ENCODE measurements at places on chromosomes 4 and X.

DNA sequence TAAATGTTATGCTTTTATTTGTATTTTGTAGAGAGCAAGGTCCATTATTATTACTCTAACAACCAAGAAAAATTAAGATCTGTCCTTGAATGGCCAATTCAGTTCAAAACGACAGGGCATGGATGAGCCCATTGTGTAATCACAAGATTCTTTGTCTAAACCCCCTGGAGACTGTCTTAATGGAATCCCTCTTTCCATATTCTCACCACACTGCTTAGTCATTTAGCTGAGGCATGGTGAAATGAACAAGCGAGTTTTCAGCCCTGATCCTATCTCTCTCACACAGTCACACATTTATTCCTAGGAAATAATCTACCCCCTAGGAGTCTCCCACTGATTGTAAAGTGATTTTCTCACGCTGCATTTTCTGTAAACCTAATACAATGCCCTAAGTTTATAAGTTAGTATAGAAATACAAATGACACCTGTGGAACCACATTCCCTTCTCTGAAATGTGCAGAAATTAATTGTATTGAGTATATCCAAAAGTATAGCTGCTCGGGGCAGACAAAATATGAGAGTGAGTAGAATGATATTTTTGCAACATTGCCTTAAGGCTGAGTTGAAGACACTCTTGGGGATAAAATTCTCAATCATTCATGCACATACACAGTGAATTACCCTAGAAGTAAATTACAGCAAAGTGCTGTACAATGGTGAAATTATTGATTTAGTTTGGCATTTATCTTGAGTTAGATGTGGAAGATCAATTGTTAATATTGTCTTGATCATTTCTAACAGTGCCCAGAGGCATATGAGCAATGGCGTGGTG lies 119.7 kb upstream of the PCDH7 start:
- DNase-seq = no peak

- no peak for DNase-seq
These were observed 58.4 kb upstream of the TACR3 start for GRCh38 chr4:103778221-103778620.

GRCh38 chr4:108601106-108601505 lies 19.3 kb upstream of the RPL34 start:
- DNase-seq = no peak

DNA sequence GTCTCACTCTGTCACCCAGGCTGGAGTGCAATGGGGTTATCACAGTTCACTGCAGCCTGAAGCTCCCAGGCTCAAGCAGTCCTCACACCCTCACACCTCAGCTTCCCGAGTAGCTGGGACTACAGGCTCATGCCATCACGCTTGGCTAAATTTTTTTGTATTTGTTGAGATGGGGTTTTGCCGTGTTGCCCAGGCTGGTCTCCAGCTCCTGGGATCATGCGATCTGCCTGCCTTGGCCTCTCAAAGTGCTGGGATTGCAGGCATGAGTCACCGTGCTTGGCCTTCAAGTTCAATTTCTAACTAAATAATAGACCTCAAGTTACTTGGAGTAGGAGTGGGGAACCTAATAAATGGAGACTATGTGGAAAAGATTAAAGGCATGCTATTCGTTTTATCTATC lies 48.9 kb downstream of the MND1 start:
- no peak for DNase-seq

DNA sequence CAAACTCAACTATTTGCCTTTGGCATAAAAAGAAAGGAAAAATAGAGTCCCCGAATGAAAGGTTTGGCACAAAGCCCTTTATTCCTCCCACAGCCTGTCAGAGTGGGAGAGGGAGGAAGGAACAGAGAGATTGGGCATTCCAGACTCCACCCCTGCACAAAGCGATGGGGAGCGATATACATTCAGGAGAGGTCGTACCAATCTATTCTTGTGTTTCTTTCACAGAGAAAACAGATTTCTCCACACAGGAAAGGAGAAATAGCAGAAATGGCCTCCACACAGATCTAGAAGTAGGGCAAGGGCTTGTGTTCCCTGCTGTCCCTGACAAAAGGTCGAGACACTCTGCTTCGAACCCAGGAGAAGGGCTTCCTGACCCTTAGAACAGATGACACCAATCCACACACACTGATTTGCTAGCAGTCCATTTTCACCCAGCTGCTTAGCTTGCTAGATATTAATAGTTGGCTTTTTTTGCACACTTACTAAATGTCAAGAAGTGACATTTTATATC lies 197.4 kb downstream of the MAML3 start:
- DNase-seq = no peak

- DNase-seq = no peak
These were observed 96.3 kb downstream of the TMA16 start for GRCh38 chr4:163590619-163591264.

DNA sequence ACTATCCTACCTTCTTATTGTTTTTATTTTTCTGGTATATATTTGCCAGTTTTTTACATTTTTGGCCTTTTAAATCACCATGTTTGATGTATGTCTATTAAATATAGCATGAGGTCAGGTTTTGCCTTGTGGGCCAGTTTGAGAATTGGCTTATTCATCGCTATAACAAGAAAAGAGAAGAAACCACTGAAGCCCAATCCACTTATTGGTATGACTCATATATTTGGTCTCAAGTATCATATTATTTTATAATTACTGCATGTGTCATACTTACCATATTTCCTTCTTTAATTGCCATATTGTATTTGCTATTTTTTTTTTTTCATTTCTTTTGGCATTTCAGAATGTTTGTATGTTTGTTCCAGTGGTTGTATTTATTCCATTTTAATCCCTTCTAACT lies 99.3 kb downstream of the IRF2 start:
- DNase-seq = no peak

DNA sequence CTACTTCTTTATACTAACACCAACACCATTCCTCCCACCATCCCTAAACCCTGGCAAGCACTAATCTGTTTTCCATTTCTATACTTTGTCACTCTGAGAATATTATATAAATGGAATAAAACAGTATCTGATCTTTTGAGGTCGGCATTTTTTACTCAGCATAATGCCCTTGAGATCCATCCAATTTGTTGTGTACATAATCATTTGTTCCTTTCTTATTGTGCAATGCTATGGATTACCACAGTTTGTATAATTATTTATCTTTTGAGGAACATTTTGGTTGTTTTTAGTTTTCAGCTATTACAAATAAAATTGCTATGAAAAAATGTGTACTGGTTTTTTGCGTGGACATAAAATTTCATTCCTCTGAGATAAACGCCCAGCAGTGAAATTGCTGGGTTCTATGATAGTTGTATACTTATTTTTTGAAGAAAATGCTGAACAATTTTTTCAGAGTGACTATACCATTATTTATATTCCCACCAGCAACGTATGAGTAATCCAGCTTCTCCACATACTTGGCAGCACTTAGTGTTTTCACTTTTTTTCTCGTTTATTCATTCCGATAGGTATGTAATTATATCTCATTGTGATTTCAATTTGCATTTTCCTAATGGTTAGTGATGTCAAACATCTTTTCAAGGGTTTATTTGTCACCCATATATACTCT lies 154.3 kb upstream of the DCAF8L1 start:
- DNase-seq = no peak

DNA sequence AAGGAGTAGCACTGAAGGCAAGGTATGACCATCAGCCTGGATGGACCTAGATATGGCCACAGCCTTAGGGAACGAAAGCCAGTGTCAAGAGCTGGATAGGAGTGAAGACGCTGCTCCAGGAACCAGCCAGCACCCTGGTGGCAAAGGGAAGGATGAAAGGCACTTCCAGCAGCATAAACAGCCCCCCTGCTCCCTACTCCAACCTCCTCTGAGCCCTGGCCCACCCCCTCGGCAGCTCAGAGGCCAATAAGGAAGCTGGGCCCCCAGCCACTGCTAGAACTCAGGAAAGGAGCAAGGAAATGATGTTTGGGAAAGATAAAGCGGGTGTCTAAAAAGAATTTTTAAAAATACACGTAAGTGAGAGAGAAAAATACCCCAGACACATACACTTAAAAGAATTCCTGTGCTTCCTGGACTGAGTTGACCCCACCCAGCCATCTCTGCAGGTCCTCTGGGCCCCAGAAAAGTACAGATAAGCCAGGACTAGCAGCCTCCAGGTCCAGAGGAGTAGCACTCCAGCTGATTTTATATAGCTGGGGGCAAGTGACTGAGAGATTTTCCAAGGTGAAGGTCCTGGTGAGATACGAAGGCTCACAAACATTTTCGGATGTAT lies 170.4 kb downstream of the SHROOM4 start:
- DNase-seq = no peak

DNA sequence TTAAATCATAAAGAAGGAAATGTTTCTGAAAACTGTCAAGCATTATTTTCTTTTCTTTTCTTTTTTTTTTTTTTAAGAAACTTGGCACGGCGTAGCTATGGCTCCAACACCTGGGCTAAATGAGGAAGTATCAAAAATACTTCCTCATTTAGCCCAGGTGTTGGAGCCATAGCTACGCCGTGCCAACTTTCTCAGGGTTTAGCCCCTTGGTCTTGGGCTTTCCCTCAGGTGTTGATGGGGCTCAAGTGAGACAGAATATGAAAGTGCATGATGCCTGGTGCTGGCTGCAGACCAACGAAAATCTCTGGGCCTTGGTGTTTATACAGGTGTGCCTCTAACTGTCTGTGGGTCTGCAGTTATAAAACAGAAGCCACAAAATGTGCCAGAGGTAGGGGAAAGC lies 132.7 kb downstream of the ARHGAP24 start:
- DNase-seq = no peak

GRCh38 chr4:8896506-8896905 lies 24.9 kb upstream of the HMX1 start:
- DNase-seq = no peak

DNA sequence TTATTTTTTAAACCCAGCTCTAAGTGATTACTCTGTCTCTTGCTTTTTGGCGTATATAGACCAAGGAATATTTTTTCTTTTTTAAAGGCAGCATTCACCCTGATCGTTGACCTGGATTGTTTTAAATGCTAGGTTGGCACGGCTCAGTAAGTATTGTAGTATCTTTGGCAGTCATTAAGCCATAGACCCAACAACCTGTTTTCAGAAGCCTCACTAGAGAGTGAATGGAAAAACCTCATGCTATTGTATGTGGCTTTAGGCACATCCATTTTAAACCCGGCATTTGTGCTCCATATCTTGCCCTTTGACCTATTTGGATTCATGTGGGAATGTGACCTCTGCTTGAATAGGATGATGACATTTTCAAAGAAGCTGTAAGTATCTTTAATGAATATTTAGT lies 183.9 kb downstream of the SNCA start:
- no peak for DNase-seq

- DNase-seq = no peak
These were observed 107.8 kb downstream of the ADRA2C start for GRCh38 chr4:3874028-3874415.

DNA sequence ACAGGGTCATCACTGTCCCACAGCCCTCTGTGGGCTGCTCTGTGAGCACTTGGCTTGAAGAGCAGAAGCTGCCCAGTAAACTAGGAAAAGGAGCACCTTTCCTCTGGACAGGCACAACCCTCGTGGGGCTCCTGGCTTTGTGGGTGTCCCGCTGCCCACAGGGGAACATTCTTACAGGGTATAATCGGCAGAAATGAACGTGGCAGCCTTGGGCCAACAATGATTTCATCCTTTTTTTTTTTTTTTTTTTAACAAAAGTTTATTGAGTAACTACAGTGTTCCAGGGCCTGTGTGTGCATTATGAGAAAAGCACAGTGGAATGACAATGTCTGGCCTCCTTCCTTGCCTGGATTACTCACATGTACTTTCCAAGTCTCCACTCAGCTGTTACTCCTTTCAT lies 197.2 kb downstream of the PDGFC start:
- peak; percentile 69 for DNase-seq

- no peak for DNase-seq
These were observed 142.6 kb upstream of the PPARGC1A start for GRCh38 chr4:24032371-24032989.

DNA sequence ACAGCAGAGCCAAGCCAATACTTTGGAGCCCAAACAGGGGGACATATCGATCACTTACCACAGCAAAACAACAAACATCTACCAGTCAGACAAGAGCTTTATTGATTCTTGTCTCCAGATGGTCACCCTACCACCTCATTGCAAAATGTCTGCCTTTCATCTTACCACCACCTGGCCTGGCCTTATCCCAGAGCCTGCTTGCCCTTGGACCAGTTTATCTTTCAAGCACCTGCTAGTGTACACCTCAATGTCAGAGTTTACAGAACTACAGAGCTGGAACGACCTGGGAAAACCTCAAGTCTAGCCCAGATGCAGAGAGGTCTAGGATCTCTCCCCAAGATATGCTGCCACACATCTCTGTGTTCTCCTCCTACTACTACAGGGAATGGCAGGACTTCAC lies 4.5 kb downstream of the BCAP31 start:
- DNase-seq = no peak

DNA sequence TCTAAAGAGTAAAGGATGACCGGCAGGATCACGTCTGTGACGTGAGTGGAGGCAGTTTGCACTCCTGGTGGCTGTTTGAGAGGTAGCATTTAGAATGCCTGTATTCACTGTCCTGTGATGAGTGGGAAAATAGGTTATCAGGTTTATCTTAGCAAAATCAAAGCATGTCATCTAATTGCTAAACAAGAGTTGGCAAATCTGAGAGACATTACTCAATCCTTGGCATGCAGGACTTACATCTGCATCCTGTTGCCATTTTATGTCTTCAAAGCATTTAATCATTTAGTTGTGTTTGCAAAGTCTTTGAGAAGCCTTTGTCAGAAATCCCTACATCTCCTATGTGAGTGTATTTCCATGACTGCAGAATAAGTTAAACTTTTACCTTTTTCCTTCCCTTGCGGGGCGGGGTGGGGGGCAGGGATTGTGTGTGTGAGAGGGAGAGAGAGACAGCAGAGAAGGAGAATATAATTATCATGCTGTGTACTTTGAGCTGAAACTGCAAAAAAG lies 41.4 kb upstream of the MSANTD1 start:
- DNase-seq = no peak

DNA sequence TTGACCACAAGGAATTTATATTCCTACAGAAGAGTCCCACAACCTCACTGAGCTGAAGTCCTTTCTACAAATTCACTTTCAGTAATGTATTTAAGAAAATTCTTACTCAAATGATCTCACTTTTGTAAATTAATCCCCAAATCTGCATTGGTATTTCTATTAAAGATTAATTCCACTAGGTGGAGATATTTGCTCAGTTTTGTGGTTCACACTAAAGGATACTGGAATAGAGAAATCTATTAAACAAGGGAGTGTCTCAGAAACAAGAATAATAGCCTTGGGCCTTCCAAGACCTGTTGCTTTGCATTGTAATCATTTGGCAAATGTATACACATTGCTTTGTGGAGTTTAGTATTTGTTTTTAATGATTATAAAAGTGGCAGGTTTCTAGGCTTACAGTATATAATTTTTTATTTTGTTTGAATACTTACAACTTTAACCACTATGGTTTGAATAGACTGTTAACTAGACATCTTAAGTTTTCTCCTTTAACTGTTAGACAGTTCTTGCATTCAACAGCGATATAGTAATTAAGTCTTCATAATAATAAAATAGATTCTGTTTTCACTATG lies 25.9 kb downstream of the CFAP299 start:
- no peak for DNase-seq

Data from epithelial cell of prostate (primary cell).